ENCODE measurements at places on chromosomes 5 and 9.

DNA sequence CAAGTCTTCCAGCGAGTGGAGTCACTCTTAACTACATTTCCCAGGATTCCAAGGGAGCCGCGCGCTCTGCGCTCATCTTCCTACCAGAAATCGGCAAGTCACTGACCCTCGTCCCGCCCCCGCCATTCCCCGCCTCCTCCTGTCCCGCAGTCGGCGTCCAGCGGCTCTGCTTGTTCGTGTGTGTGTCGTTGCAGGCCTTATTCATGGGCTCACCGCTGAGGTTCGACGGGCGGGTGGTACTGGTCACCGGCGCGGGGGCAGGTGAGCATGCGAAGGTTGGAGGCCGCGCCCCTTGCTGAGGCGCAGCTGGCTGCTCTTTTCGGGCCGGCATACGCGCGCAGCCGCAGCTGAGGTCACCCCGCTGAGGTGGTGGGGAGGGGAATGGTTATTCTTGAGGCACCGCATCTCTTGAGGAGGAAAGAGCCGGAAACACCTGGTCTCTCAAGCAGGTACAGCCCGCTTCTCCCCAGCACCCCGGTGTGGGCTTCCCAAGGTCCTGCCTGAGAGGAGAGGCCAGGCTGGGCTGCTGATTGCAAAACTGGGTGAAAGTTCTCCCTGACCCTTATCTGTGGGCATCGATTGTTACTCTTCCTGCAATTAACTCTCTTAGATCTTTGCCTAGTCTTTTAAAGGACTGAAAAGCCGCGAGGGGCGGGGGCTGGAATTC is at the start of gene HSD17B4:
TSS of gene HSD17B4 (plus strand) at position 125 of the 667 bp plus-strand sequence. CDS start at position 204, 79 bp downstream.
- DNase-seq, result peak; percentile 90

DNA sequence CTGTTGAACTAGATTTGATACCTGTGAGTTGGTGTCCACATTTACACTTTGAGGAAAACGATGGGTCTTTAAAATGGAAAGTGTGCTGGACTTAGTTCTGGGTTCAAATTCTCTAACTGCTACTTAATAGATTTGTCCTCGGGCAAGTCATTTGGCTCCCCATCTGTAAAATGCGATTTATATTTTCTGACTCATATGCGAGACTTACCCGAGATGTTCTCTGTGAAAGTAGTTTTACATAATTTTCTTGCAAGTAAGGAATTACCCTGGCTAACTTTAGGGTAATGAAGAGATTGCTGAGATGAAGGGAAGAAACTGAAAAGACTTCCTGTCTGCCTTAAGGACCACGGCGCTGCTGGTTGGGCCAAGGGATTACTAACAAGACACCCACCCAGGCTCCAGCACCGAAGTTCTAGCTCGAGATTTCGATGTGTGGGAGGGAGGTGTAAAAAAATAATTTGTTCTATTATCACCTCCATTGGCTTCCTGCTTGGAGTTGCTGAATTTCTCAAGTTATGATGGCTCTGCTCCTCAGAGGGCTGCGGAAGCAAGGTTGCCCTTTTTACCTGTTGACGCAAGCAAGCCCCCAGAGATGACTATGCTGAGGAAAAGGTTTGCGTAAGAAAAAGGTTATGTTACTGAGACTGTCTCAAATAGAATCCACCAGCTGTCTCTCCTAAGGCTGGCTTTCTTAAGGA is 24.1 kb downstream of the PCSK1 start:
- no peak for DNase-seq

DNA sequence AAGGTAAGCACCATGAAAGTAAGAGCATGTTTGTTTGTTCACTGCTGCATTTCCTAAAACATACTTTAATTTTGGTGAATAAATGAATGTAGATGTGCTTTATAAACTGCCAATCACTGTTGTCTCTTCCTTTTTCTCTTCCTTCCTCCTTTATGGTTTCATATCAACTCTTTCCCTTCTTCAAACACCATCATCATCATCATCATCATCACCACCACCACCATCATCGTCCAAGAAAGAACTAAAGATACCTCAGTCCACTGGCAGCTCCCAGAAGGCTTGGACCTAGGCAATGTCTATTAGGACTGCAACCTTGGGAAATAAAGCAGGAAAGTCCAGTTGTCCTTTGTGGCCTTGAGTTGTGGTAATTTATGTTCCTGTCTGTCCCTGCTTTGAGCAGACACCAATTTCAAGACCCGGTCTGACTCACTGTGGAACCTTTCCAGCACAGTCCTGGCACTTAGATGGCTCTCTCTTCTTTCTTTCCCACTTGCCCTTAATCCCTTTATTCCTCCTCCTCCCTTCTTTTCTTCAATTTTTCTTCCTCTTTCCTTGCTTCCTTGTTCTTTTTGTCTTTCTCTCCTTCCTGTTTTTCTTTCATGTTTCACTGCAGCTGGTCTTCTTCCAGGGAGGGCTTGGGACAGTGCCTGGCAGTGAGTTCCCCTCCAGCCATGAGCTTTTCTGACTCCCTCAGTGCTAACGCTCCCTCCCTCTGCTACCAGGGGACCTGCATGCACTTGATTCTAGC is 99.3 kb downstream of the ANGPTL2 start:
- no peak for DNase-seq

- DNase-seq, result no peak
Measured at GRCh38 chr5:8445139-8445538, 576.2 kb downstream of the MTRR start.

- DNase-seq, result no peak
Measured at GRCh38 chr9:131670247-131671132, 69.4 kb downstream of the RAPGEF1 start.

- DNase-seq, result no peak
Measured at GRCh38 chr5:2149195-2149539, 266.4 kb upstream of the IRX4 start.

GRCh38 chr5:126448720-126449119 is 25.5 kb downstream of the GRAMD2B start:
- DNase-seq, result no peak

GRCh38 chr9:27003426-27004077 is 1.9 kb downstream of the LRRC19 start:
- DNase-seq, result no peak

- DNase-seq, result no peak
Measured at GRCh38 chr5:902129-902916, 9.6 kb downstream of the TRIP13 start.

GRCh38 chr9:88750832-88751360 is 215.9 kb downstream of the NXNL2 start:
- DNase-seq, result no peak

DNA sequence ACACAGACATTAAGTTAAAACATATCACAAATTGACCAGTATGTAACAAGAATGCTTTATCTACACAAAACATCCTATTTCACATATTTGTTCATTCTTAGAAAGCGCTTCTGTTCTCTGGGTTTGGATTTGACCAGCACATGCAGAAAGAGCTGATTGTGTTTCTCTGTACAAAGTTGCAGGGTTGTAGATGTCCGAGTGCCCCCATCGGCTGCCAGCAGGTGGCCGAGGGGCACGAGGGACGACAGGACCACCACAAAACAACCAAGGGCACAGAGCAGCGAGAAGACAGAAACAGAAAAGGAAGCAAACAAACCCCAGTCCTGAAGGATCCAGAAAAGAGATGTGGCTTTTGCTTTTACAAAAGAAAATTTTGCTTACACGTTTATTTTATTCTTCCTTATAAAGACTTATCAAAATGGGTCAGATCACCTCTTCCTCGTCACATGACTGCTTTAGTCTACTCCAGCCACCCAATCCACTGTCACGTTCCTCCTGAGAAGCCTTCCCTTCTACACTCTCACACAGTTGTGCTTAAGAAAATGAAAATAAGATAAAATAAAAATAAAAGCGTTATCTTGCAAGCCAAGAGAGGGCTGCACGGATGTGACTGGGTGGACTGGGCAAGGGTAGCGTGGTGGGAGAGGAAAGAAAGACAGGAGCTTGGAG is 9.5 kb downstream of the OTP start:
- DNase-seq, result peak; percentile 11

GRCh38 chr9:129469188-129469987 is 151.5 kb downstream of the C9orf50 start:
- no peak for DNase-seq

- DNase-seq, result no peak
Measured at GRCh38 chr5:191949-192690, 825 bp downstream of the LRRC14B start.

GRCh38 chr5:99019254-99019653 is 90.4 kb upstream of the CHD1 start:
- no peak for DNase-seq

DNA sequence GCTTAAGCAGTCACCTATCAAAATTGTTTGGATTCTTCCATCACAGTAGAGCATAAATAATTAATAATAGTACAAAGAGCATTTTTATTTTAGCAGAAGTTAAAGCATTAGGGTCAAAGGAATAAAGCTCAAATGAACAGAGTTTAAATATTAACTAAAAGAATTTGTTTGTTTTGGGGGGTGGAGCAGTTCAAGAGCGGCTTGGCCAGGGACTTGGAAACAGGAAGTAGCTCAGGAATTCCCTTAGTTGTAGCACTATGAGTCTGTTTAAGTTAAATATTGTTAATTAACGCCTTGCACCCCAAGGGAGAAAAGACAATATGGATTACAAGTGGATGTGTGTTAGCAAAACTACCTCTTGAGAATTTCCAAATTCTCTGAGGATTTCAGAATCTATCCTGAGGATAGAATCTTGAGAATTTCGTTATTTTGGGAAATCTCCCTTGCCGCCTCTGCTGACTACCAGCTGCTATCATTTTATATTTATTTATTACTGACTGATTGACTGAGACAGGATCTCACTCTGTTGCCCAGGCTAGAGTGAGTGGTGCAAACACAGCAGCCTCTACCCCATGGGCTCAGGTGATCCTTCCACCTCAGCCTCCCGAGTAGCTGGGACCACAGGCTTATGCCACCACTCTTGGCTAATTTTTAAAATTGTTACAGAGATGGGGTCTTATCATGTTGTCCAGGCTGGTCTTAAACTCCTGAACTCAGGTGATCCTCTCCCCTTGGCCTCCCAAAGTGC is 96.7 kb upstream of the CHD1 start:
- DNase-seq, result no peak

DNA sequence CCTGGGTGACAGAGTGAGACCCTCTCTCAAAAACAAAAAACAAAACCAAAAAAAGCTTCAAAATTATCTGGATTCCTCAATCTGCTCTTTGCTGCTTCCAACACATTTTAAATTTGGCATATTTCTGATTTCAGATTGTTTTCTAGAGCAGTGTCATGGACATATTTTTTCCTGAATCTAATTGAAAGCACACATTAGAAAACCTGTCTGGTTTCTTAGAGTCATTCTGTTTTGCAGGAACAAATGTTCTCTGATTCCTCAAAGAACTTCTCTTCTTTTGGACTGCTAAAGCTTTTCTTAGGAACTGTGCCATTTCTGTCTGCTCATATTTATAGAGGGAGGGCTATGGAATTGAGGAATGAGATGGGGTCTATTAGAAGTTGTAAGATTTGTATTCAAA is 81.6 kb downstream of the RAI14 start:
- DNase-seq, result no peak

GRCh38 chr5:139605887-139606286 is 42.3 kb upstream of the CXXC5 start:
- no peak for DNase-seq

DNA sequence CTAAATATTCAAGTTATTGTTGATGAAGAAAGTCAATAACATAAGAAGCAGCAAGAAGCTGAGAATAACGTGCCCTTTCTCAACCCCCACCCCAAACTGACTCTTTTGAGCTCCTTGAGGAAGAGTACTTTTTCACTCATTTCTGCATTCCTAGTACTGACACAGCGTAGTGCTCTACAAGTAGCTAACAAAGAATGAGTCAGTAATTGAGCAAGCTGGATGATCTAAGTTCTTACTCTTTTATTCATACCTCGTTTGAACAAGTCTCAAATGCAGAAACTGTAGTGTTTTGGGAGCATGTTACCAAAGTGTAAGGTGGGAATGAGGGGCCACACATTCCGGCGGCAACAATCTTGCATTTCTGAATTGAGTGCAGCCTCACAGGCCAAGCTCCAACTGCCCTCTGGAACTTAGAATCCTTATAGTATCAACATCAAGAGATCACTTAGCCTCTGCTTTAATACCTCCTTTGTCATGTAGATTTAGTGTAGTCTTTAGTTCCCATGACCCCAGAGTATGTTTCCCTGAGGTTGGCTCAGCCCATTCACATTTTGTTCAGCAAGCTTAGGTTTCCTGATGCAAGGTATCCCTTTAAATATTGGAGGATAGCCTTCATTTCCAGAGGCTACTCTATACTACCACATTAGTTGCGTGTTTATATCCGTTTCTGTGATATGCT is 152.0 kb downstream of the PRR16 start:
- DNase-seq, result no peak

- DNase-seq, result no peak
Measured at GRCh38 chr5:5822729-5823257, 400.3 kb downstream of the ICE1 start.

- no peak for DNase-seq
Measured at GRCh38 chr9:125399165-125399564, 137.5 kb downstream of the GAPVD1 start.

GRCh38 chr9:37302277-37302676 is 120.2 kb upstream of the GRHPR start:
- DNase-seq, result peak; percentile 81

GRCh38 chr5:154271936-154272514 is 81.5 kb downstream of the GALNT10 start:
- DNase-seq, result no peak

- DNase-seq, result no peak
Measured at GRCh38 chr9:89637787-89638186, 33.0 kb downstream of the GADD45G start.

DNA sequence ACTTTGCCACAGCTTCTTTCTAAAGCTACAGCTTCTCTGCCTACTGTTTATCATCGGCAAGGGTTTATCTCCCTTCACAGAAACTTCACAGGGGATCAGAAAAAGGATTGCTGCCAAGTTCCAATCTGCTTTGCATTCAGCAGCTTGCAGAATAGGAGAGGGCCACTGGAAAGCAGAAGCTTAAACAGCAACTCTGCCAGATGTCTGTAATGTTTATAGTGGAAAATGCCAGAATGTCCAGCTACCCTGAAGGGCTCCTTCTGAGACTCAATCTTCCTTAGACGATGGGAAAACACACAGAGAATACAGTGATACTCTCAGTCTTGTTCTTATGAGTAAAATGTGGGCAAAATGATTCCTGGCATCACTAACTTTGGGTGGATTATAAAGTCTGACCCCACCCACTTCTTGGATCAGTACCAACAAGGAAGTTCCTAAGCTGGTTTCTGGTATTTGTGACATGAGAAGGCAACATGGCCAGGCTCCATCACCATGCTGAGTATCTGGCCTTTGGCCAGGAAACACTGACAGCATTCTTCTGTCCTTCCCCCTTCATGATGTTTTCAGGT is 19.0 kb downstream of the STOM start:
- DNase-seq, result peak; percentile 56

DNA sequence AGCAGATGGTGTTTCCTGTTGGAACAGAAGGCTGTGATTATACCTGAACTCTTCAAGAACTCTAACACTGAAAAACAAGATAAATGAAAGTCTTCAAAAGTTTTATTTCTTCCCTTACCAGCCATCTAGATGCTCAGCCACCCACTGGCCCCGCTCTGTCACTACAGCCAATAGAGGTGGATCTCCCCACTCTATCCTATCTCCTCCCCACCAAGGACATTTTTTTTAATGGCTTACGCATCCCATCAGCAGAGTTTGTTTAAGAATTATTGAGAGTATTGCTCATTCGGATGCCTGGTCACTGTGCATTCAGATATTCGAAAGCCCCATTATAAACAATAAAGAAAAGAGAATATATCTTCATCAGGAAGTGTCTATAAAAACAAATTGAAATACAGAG is 159.4 kb downstream of the RASEF start:
- no peak for DNase-seq
